ENCODE measurements at places on chromosomes 3 and 15.

GRCh38 chr15:25775317-25775912, 87.7 kb downstream of the ATP10A start:
- DNase-seq, result no peak

GRCh38 chr3:23979569-23979968, 34.5 kb downstream of the NR1D2 start:
- no peak for DNase-seq

- no peak for DNase-seq
Measured at GRCh38 chr3:25952133-25952532, 162.2 kb downstream of the OXSM start.

- DNase-seq, result no peak
Measured at GRCh38 chr3:196788528-196788927, 48.9 kb downstream of the PAK2 start.
